ENCODE measurements at places on chromosomes 2 and 18. TPM values are rescaled to one million over a fixed set of nuclear protein-coding genes. Genes with fewer than 3 reads are reported as not detected.

DNA sequence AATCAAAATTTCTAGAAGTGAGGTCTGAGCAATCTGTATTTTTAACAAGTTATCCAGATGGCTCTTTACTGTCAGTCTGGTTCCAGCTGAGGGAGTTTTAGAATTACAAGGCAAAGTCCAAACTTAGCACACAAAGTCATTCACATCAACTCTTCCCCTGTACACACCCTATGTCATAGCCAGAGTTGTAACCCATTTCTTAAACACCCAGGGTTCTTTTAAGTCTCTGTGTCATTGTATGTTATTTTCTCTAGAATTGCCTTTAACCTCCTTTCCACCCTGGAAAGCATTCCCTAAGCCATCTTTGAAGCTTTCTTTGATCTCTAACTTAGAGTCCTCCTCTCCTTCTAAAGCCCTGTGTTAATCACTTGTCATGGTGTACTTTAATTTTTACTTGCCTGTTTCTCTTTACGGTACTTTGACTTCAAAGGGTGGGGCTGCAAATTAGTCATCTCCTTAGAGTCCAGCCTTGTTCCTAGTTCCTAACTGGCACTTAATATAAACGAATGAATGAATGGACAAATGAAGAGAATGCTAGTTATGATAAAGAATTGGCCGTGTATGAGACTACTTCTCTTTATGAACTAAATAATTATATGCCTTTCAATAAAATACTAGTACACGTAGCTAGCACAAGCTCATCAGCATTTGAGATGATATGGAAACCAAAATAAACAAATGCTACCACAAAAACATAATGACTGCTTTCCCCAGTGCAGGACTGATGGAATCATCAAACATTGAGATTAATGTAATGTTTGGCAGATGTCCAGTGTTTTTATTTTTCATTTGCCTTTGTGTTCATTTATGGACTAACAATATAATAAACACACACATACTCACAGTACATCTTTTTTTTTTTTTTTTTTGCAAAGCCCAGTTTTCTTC lies 11.9 kb upstream of the ACTR3 start:
- H3K36me3 ChIP-seq, result no peaks in the 10 kb centered on the region
- no peak overlapping the region for H3K4me3 ChIP-seq
- DNase-seq, result no peak
- no peak overlapping the region for H3K27ac ChIP-seq

GRCh38 chr18:9731380-9731779 lies 23.3 kb downstream of the RAB31 start:
- H3K27me3 ChIP-seq, result no peaks in the 10 kb centered on the region
- H3K27ac ChIP-seq, result no peak overlapping the region
- no peaks in the 10 kb centered on the region for H3K36me3 ChIP-seq

- no peaks in the 10 kb centered on the region for H3K27me3 ChIP-seq
- H3K4me1 ChIP-seq, result peaks cover 5% of the 10 kb centered on the region
- H3K27ac ChIP-seq, result no peak overlapping the region
Measured at GRCh38 chr2:45889053-45889452, 237.6 kb downstream of the PRKCE start.

DNA sequence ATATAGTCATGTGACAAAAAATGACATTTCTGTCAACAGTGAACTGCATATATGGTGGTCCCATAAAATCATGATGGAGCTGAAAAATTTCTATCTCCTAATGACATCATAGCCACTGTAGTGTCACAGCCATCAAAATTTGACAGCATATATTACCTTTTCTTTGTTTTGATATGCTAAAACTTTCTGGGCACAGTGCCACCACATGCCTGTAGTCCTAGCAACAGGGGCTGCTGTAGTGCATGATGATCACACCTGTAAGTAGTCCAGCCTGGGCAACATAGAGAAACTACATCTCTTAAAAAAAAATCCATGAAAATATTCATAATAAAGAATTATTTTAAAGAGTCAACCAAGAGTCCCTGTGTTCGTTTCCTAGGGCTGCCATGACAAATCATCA lies 155.5 kb upstream of the SERTAD2 start:
- no peak overlapping the region for H3K27ac ChIP-seq
- H3K4me1 ChIP-seq, result no peaks in the 10 kb centered on the region
- no peak overlapping the region for H3K4me3 ChIP-seq
- DNase-seq, result no peak
- no peaks in the 10 kb centered on the region for H3K27me3 ChIP-seq

- H3K36me3 ChIP-seq, result no peaks in the 10 kb centered on the region
- no peak for DNase-seq
- H3K27me3 ChIP-seq, result no peaks in the 10 kb centered on the region
- no peaks in the 10 kb centered on the region for H3K4me1 ChIP-seq
- no peak overlapping the region for H3K27ac ChIP-seq
- H3K4me3 ChIP-seq, result no peak overlapping the region
Measured at GRCh38 chr2:239431536-239431935, 30.7 kb upstream of the HDAC4 start.

DNA sequence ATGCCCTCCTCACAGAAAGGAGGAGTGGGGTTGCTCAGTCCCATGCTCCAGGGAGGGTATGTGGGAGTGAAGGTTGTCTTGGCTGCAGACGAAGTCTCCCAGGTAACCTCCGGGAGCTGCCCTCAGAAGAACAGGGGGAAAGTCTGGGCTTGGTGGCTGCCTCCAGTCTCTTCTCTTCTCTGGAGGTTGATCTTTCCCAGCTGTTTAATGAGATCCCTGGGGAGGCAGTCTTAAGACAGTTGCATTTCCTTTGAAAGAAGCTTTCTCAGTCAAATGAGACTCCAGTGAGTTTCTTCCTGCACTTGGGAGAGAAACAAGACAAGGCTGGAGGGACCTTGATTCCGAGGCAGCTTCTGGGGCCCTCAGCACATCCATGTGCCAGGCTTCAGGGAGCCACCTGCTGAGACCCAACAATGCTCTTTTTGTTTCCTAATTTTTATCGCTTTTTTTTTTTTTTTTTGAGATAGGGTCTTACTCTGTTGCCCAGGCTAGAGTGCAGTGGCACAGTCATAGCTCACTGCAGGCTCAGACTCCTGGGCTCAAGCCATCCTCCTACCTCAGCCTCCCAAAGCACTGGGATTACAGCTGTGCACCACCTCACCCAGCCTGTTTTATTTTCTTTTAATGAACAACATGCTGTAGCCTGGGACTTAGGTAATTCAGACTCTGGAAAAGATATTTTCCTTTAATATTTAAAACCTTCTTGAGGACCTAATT lies 71.7 kb upstream of the TPO start:
- H3K27ac ChIP-seq, result no peak overlapping the region
- no peak overlapping the region for H3K4me3 ChIP-seq
- H3K36me3 ChIP-seq, result no peaks in the 10 kb centered on the region

DNA sequence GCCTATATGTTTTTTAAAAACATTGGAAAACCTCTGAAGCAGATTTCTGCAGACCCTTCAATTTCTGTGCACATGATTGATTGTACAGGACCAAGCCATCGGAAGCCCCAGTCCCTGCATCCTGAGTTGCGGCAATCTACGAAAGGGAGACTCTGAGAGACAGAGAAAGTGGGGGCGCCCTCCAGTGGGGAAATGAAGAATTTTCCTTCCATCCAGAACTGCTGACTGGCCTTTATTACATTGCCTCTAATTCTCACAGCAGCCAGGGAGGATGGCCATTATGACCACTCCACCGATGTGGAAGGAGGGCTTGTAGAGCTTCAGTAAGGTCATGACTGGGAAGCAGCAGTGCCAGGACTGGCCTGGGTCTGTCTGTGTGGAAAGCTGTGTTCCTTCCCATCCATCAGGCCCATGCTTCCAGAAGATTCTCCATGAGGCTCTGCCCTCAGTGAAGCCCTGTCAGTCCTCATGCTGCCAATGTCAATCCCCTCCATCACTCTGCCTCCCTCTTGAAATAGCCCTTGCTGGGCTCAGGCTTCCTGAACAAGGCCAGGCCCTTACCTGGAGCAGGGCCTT lies 20.0 kb upstream of the RESP18 start:
- peak; percentile 10 for DNase-seq
- no peak overlapping the region for H3K27ac ChIP-seq
- no peak overlapping the region for H3K4me3 ChIP-seq
- no peaks in the 10 kb centered on the region for H3K36me3 ChIP-seq
- H3K4me1 ChIP-seq, result no peaks in the 10 kb centered on the region
- no peaks in the 10 kb centered on the region for H3K27me3 ChIP-seq

DNA sequence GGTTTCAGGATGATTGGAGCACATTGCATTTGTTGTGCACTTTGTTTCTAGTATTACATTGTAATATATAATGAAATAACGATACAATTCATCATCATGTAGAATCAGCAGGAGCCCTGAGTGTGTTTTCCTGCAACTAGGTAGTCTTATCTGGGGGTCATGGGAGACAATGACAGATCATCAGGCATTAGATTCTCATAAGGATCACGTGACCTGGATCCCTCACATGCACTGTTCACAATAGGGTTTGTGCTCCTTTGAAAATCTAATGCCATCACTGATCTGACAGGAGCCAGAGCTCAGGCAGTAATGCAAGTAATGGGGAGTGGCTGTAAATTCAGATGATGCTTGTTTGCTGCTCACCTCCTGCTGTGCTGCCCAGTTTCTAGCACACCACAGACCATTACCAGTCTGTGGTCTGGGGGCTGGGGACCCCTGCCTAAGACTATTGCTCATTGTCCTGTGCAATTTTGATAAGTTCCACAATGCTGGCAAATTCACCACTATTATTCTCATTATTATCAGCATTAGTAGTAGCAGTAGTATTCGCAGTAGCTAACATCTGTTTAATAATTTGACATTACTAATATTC lies 428.7 kb upstream of the TNP1 start:
- no peak overlapping the region for H3K4me3 ChIP-seq
- no peaks in the 10 kb centered on the region for H3K27me3 ChIP-seq
- H3K36me3 ChIP-seq, result no peaks in the 10 kb centered on the region
- H3K4me1 ChIP-seq, result peaks cover 13% of the 10 kb centered on the region
- no peak overlapping the region for H3K27ac ChIP-seq
- no peak for DNase-seq

- no peaks in the 10 kb centered on the region for H3K27me3 ChIP-seq
- H3K36me3 ChIP-seq, result no peaks in the 10 kb centered on the region
- DNase-seq, result no peak
- H3K4me3 ChIP-seq, result no peak overlapping the region
- H3K4me1 ChIP-seq, result no peaks in the 10 kb centered on the region
Measured at GRCh38 chr18:23970161-23971096, 44.1 kb upstream of the TTC39C start.

GRCh38 chr2:20145497-20146193 lies 79.3 kb downstream of the SDC1 start:
- H3K36me3 ChIP-seq, result no peaks in the 10 kb centered on the region
- H3K4me1 ChIP-seq, result no peaks in the 10 kb centered on the region
- no peak overlapping the region for H3K27ac ChIP-seq
- H3K4me3 ChIP-seq, result no peak overlapping the region
- DNase-seq, result no peak
- no peaks in the 10 kb centered on the region for H3K27me3 ChIP-seq

DNA sequence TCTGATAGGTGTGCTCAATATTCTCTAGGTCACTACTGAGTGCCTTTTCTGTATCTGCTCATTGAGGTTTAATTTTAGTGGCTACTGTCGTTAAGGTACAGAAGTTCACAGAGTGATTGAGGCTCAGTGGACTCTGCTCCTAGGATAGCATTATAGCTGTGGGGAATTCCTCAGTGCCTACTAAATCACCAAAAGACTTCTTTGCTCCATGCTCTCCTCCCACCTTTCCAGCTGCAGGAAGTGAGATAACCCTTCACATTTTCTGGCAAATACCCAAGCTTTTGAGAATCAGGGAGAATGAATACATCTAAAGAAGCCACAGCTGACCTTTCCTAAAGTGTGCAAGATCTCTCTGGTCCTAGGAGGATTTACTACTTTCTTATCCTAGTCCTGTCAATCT lies 95.2 kb upstream of the FSIP2 start:
- no peaks in the 10 kb centered on the region for H3K36me3 ChIP-seq
- H3K4me3 ChIP-seq, result no peak overlapping the region
- no peak for DNase-seq
- no peaks in the 10 kb centered on the region for H3K4me1 ChIP-seq
- H3K27ac ChIP-seq, result no peak overlapping the region

GRCh38 chr2:152618193-152618564 lies 99.1 kb downstream of the PRPF40A start:
- H3K27me3 ChIP-seq, result no peaks in the 10 kb centered on the region
- no peak overlapping the region for H3K27ac ChIP-seq
- no peak overlapping the region for H3K4me3 ChIP-seq

GRCh38 chr2:86243950-86244733 lies 44.9 kb downstream of the MRPL35 start:
- no peaks in the 10 kb centered on the region for H3K27me3 ChIP-seq
- H3K4me1 ChIP-seq, result no peaks in the 10 kb centered on the region
- H3K4me3 ChIP-seq, result no peak overlapping the region
- no peak for DNase-seq
- H3K36me3 ChIP-seq, result no peaks in the 10 kb centered on the region
- H3K27ac ChIP-seq, result no peak overlapping the region

- peak; percentile 15 for DNase-seq
- H3K4me1 ChIP-seq, result peaks cover 9% of the 10 kb centered on the region
- H3K36me3 ChIP-seq, result no peaks in the 10 kb centered on the region
- H3K27me3 ChIP-seq, result no peaks in the 10 kb centered on the region
Measured at GRCh38 chr2:205975082-205975949, 110.7 kb downstream of the INO80D start.

DNA sequence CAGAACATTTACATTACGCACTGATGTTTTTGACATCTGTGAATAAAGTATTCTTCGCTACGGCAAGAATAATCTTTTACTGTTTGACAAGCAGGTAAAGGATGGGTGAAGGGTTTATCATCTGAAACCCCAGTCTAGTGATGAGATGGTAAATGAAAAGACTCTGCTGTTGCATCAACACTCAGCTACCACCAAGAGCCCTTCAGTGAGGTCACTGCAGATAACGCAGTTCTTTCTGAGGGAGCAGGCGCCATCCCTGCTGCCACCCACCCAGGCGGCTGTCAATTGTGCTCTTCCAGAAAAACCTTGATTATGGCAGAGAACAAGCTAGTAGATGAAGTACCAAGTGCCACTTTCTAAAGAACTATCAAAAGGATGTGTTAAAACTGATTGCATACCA lies 58.7 kb downstream of the ABCG8 start:
- peaks cover 3% of the 10 kb centered on the region for H3K4me1 ChIP-seq
- peaks cover 4% of the 10 kb centered on the region for H3K36me3 ChIP-seq
- no peak for DNase-seq
- H3K4me3 ChIP-seq, result no peak overlapping the region

DNA sequence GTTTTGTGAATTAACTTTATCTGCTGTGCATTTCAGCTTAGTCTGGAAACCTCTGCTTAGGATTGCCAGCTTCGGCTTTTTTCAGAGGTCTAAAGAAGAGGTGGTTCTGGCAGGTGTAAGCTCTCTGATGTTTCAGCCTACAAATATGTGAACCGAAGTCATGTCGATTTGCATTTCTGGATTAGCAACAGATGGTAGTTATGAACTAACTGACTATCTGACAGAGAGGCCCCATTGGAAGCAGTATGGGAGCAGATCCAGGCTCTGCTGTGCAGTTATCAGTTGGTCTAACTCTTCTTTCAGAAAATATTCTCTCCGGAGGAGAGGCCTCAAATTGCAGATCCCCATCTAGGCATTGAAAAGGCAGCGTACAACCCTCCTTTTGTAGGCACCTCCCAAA lies 32.7 kb upstream of the SPRED2 start:
- no peak overlapping the region for H3K27ac ChIP-seq
- H3K36me3 ChIP-seq, result no peaks in the 10 kb centered on the region
- no peaks in the 10 kb centered on the region for H3K27me3 ChIP-seq

- H3K4me1 ChIP-seq, result no peaks in the 10 kb centered on the region
- no peak overlapping the region for H3K4me3 ChIP-seq
- DNase-seq, result no peak
- H3K27ac ChIP-seq, result no peak overlapping the region
- H3K27me3 ChIP-seq, result no peaks in the 10 kb centered on the region
Measured at GRCh38 chr2:151841047-151841424, 12.8 kb upstream of the ARL5A start.

Gene LIPG
- 28.5 TPM for total RNA-seq

Gene OTX1
- total RNA-seq, result 2.0 TPM

Gene RTTN
- 8.4 TPM for total RNA-seq

Gene AQP12B
- total RNA-seq, result not detected

Gene POMC
- total RNA-seq, result 31.0 TPM

Gene CEBPZ
- total RNA-seq, result 35.4 TPM

Gene HTR2B
- not detected for total RNA-seq

Gene SERPINB11
- 10.3 TPM for total RNA-seq

Gene MAP2
- 30.7 TPM for total RNA-seq

Data from prostate gland (tissue), 2 donors.